ENCODE measurements at places on chromosomes 4 and X.

GRCh38 chr4:83281307-83281706 is 3.3 kb downstream of the COQ2 start:
- peaks cover 8% of the 10 kb centered on the region for H3K4me1 ChIP-seq
- DNase-seq, result no peak
- no peaks in the 10 kb centered on the region for H3K27me3 ChIP-seq
- no peak overlapping the region for H3K27ac ChIP-seq

DNA sequence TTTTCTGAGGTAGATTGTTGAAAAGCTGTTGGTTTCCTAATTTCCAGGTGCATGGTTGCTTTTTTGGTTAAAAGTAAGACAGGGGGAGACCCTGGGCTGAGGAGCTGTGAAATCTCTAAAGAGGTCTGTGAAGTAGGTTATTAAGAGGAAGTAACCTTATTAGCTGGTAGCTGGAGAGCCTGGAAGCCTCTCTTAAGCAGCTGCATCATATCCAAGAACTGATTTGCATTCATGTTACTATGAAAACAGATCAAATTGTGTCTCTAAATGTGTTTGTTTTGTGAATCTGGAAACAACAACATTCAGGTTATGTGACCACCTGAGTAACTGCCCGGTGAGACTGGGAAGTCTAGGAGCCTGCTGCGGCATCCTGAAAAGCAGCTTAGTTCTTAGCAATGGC is 54.1 kb downstream of the ARHGAP10 start:
- no peaks in the 10 kb centered on the region for H3K36me3 ChIP-seq
- peaks cover 77% of the 10 kb centered on the region for H3K4me1 ChIP-seq
- H3K27me3 ChIP-seq, result no peaks in the 10 kb centered on the region
- no peak for DNase-seq
- no peak overlapping the region for H3K4me3 ChIP-seq
- H3K27ac ChIP-seq, result peak overlapping the region; percentile 42

GRCh38 chr4:77093401-77093800 is 17.6 kb upstream of the CCNI start:
- H3K4me3 ChIP-seq, result no peak overlapping the region
- H3K4me1 ChIP-seq, result no peaks in the 10 kb centered on the region
- no peaks in the 10 kb centered on the region for H3K36me3 ChIP-seq
- no peaks in the 10 kb centered on the region for H3K27me3 ChIP-seq
- no peak for DNase-seq

- H3K36me3 ChIP-seq, result peaks cover 33% of the 10 kb centered on the region
- no peak overlapping the region for H3K27ac ChIP-seq
- no peaks in the 10 kb centered on the region for H3K4me1 ChIP-seq
- no peak for DNase-seq
These were observed 244.4 kb downstream of the DCLK2 start for GRCh38 chr4:150322646-150323045.

GRCh38 chr4:21192367-21192766 is 492.1 kb downstream of the PACRGL start:
- H3K27me3 ChIP-seq, result no peaks in the 10 kb centered on the region
- H3K27ac ChIP-seq, result no peak overlapping the region
- no peaks in the 10 kb centered on the region for H3K36me3 ChIP-seq
- no peaks in the 10 kb centered on the region for H3K4me1 ChIP-seq

All from esophagus squamous epithelium (tissue), 5 donors.